ENCODE measurements at places on chromosomes 13 and 19. TPM values are rescaled to one million over a fixed set of nuclear protein-coding genes. Genes with fewer than 3 reads are reported as not detected.
A peak's percentile ranks its signal among the peaks of the same experiment; 100 is the strongest.

GRCh38 chr19:49688531-49689132 lies 762 bp upstream of the ADM5 start:
- no peak for DNase-seq

GRCh38 chr19:17686592-17687024 lies 1.5 kb downstream of the UNC13A start:
- no peak for DNase-seq

The FXYD3 gene
- total RNA-seq, result 0.50 TPM

The BCL2L12 gene
- total RNA-seq, result 13.9 TPM

DNA sequence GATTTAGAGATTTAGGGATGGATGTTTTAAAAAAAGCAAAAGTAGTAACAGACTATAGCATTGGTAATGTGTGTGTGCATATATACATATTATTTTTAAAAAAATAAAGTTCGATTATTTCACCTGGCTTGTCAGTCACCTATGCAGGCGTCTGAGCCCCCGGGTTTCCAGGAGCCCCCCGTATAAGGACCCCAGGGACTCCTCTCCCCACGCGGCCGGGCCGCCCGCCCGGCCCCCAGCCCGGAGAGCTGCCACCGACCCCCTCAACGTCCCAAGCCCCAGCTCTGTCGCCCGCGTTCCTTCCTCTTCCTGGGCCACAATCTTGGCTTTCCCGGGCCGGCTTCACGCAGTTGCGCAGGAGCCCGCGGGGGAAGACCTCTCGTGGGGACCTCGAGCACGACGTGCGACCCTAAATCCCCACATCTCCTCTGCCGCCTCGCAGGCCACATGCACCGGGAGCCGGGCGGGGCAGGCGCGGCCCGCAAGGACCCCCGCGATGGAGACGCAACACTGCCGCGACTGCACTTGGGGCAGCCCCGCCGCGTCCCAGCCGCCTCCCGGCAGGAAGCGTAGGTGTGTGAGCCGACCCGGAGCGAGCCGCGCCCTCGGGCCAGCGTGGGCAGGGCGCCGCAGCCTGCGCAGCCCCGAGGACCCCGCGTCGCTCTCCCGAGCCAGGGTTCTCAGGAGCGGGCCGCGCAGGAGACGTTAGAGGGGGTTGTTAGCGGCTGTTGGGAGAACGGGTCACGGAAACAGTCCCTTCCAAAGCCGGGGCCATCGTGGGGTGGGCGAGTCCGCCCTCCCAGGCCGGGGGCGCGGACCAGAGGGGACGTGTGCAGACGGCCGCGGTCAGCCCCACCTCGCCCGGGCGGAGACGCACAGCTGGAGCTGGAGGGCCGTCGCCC lies 840 bp upstream of the CCNA1 start:
- DNase-seq, result no peak

- DNase-seq, result no peak
These were observed 14.5 kb downstream of the ARHGEF7 start for GRCh38 chr13:111129465-111130115.

The FBN3 gene
- total RNA-seq, result 0.04 TPM

DNA sequence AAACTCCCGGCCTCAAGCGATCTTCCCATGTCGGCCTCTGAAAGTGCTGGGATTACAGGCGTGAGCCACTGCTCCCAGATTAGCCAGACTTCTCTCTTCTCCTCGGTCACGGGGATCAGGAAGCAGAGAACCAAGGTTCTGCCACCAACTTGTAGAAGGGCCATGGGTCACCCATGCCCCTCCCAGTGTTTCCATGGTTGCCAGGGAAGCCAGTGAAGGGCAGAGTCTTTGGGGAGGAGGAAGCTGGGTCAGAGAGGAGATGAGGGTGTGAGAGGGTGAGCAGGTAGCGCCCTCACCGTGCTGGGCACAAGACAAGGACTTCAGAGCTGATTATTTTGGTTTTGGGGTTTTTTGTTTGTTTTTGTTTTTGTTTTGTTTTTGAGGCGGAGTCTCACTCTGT lies 77.1 kb downstream of the GNG7 start:
- DNase-seq, result no peak

The CRLF1 gene
- total RNA-seq, result 16.5 TPM

DNA sequence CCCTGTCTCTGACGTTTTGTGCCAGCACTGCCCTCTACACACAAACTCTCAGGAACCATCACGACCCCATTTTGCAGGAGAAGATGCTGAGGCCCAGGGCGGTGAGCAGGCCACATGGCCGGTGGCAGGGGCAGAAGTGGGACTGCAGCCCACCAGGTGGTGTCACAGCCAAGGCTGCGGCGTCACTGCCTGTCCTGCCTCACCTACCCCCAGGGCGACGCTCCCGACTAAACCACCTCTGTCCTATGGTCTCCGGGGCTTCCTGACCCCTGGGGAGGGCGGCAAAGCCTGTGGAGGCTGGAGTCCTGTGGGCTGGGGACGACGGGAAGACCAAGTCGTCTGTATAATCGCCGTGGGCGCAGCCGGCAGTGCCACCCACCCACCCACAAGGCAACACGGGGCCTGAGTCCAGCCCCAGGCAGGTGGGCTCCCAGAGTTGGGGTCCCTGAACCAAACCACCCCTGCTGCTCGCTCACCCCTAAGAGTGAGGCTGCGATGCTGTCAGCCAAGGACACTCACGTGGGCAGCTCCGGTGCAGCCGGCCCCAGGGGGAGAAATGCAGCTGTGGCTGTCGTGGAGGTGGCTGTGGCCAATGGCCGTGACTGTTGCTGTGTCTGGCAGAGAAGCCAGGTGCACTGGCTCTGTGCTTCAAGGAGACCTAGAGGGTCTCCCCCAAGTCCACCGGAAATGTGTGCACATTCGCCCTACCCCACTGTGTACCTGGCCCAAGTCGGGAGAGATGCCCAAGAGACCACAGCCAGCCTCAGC lies 29.7 kb downstream of the RASA3 start:
- no peak for DNase-seq

DNA sequence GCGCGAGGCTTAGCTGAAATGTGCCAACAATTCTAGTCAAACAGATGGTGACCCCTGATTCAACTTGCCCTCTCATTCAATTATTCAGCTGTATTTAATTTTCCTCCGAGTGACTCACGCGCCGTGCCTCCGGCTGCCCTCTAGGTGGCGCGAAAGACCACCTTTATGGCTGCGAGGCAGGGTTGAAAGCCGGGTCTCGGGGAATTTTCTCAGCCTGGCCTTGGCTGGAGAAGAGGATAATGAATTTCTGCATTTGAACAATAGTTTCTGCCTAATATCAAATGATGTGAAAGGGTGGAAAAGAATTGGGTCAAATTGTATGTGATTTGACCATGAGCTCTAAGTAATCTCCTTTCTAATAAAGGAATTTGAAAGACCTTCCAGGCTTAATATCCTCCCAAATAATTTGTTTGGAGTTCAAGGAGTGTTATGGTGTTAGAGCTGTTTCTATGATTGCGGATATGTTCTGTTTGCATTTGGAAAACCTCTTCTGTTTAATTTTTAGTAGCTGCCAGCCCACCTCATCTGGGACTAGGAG lies 310.9 kb downstream of the ZNF536 start:
- DNase-seq, result no peak

The GAPDHS gene
- not detected for total RNA-seq

The GIPC3 gene
- not detected for total RNA-seq

The ZNF208 gene
- total RNA-seq, result 0.41 TPM

The FKRP gene
- 25.7 TPM for total RNA-seq

DNA sequence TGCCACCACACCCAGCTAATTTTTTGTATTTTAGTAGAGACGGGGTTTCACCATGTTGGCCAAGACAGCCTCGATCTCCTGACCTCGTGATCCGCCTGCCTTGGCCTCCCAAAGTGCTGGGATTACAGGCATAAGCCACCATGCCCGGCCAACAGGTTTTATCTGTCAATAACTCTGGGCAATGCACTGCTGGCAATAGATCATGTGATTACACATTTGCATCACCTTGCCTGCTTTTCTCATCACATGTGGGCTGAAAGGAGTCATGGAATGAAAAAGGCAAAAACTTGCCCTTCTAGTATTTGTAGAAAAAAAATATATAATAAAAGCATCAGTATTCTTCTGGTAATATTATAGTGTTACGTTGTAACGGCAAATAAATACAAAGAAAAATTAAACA lies 164.5 kb downstream of the NHLRC3 start:
- DNase-seq, result no peak

The SH3GL1 gene
- 72.0 TPM for total RNA-seq

GRCh38 chr13:98033277-98034247 lies 80.1 kb downstream of the IPO5 start:
- DNase-seq, result peak; percentile 16

The ARHGAP33 gene
- 2.8 TPM for total RNA-seq

- DNase-seq, result no peak
These were observed 306 bp downstream of the MIA start for GRCh38 chr19:40775632-40776022.

The NPHS1 gene
- 0.68 TPM for total RNA-seq

The ZNF443 gene
- total RNA-seq, result 3.4 TPM

The ZSCAN4 gene
- not detected for total RNA-seq

DNA sequence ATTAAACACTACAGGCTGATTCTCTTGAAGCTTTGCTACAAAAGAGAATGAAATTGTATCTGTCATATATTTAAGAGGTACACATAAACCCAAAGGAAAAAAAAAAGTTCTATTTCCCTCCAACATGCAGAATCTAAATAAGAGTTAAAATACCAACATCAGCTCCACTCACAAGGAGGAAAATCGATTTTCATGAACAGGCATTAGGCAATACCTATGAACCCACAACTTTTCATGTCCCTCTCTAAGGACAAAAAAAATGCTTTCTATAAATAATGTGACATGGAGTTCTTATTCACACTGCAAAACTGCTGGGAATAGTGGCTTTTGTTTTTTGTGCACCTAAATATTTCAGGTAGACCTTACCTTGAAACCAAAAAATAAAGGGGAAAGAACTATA lies 192.5 kb downstream of the KLF12 start:
- no peak for DNase-seq

The MEF2B gene
- 0.13 TPM for total RNA-seq

- no peak for DNase-seq
These were observed 1.6 kb upstream of the KRTDAP start for GRCh38 chr19:35491836-35492360.

DNA sequence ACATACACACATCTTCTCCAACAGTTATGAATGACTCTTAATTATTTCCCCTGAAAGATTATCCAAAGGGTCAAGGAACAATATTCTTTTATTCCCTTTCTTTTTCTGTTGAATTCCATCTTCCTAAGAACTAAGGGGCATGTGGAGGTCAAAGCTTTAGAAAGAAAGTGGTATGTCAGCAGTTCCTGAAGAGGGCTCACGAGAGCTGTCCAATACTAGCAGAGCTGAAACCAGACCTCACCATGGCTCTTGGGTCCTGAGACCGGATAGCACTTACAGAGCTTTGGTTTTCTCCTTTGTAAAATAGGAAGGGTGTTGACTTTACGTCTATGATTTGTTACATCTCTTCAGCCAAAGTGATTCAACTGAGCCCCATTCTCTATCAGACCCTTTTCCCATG lies 109.8 kb upstream of the FREM2 start:
- DNase-seq, result no peak

DNA sequence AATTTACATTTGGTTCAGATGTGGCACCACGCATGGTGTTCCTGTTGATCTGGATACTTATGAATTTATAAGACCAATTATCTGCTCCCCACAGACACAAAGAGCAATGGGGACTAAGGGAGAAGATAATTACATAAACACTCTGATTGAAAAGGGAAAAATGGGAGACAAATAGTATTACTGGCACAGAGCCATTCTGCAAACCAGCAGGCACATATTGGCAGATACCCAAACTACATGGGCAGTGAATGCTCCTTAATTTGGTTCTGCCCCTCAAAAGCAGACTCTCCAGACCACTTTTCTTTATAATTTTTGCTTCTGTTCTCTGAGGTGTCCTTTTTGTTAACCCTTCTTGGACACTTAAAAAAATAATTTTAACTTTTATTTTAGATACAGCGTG lies 1674.2 kb downstream of the PCDH9 start:
- DNase-seq, result no peak

The LAIR2 gene
- total RNA-seq, result not detected

DNA sequence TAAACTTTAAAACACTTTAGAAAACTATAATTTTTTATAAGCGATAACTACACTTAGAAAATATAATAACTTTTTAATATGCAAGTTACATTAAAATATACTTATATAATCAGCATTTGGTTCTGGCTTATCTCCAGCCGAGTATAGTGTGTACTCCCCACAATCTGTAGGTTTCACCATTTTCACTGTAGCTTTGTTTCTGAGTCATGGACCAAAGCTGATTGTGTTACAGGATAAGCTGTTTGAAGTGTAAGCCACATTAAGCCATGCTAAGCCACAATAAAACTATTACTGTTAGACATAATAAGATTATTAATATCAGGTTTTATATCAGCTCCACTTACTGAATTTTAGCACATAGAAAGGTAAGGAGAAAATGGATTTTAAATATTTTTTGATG lies 43.8 kb downstream of the CCDC122 start:
- no peak for DNase-seq

- DNase-seq, result no peak
These were observed 67.9 kb downstream of the NUFIP1 start for GRCh38 chr13:44921246-44921877.

The ANGPTL8 gene
- total RNA-seq, result not detected

GRCh38 chr19:17076543-17076991 lies 990 bp downstream of the MYO9B start:
- no peak for DNase-seq

GRCh38 chr13:98371516-98372023 lies 194.5 kb upstream of the RNF113B start:
- DNase-seq, result no peak

DNA sequence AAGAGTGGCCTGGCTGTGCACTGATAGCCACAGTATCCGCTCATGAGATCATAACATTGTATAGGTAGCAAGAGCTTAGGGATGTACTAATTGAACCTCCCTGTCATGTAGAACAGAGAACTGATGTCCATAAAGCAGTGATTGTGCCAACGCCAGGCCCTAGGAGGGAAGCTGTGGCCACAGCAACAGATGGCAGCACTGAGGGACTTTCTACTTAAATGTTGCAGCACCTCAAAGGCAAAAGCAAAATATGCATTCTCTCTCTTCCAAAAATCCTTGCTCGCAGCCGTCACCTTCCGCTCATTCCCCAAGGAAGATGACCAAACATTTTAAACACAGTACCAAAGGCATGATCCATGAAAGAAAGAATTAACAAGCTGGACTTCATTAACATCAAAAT lies 32.3 kb downstream of the COL4A1 start:
- DNase-seq, result no peak

- DNase-seq, result no peak
These were observed 11.1 kb upstream of the PLIN3 start for GRCh38 chr19:4878491-4878968.

- no peak for DNase-seq
These were observed 549 bp downstream of the TIMM50 start for GRCh38 chr19:39481229-39481545.

- DNase-seq, result no peak
These were observed 112.5 kb downstream of the MYO16 start for GRCh38 chr13:108741930-108742329.

The ZNF677 gene
- total RNA-seq, result 31.6 TPM

GRCh38 chr13:85541476-85541875 lies 257.7 kb downstream of the SLITRK6 start:
- DNase-seq, result no peak

DNA sequence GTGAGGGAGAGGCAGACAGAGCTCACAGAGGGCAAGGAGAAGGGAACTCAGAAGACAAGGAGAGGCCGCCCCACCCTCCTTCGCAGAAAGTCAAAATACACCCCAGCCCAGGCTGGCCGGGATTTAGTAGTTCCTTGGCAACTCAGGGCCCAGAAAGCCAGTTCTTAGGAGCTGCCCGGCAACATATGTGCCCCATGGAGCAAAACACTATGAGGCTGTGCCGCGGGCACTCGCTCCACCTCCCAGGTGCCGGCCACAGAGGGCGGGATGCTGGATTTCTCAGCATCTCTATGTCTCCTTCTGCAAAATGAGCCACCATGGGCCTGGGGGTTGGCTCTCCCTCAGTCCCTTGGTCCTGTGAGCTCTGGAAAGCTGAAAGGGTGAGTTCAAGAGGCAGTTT lies 93.8 kb upstream of the CACNA1A start:
- DNase-seq, result no peak

The CYP4F8 gene
- not detected for total RNA-seq
